HCT116 (cell line): ENCODE measurements at places on chromosomes 12 and 14. TPM values are rescaled to one million over a fixed set of nuclear protein-coding genes. Genes with fewer than 3 reads are reported as not detected.

DNA sequence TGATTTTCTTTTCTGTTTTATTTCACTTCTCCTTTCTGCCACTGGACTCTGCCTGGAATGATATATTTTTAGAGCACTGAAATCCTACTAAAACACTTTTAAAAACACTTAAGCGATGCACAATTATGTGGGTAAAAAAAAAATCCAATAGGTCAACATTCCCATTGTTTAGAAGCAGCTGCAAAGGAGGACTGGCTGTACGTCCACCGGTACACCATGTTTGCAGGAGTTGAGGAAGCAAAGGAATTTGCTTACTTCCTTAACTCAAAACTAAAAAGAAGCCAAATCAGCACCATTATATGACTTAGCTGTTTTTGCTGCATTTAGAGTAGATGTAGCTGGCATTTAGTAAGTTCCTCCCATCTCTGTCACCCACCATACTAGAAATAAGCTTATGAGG is 186.8 kb upstream of the TMTC1 start:
- DNase-seq = no peak

Gene TSPAN8
- 0.76 TPM for total RNA-seq

Gene TMPO
- total RNA-seq = 207 TPM

GRCh38 chr12:16271062-16271461 is 6.4 kb downstream of the SLC15A5 start:
- DNase-seq = no peak

DNA sequence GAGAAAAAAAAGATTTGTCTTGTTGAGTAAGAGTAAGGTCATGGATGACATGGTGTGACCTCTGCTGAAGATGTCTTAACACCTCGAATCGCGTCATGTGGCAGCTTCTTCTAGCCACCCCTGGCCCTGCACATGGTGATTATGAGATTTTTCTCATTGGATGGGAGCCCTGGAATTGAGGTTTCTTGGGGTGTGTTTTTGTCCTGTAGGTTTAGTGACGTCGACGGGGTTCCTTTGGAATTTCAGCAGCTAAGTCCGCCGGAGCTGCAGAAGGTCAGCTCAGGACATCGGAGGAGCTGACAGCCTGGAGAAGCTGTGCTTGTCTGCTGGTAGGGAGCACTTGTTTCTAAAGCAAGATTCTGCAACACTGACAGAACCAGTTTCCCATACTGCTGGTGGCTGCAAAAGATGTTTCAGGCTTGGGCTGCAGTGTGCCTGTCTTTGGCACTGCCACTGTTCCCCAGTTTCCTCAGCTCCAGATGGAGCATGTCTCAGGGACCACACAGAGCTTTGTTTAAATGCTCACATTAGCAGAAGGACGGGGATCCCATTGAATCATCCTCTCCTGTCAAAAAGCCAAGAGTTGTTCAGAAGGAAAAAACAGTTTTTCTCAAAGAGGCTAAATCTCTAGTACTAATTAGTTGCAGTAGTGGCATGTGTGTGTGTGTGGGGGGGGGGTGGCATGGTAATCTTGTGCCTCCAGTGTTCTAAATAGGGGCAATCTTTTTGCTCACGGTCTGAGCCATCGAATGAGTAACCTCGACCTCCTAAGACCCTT is 5.2 kb upstream of the FOS start:
- no peak for DNase-seq

DNA sequence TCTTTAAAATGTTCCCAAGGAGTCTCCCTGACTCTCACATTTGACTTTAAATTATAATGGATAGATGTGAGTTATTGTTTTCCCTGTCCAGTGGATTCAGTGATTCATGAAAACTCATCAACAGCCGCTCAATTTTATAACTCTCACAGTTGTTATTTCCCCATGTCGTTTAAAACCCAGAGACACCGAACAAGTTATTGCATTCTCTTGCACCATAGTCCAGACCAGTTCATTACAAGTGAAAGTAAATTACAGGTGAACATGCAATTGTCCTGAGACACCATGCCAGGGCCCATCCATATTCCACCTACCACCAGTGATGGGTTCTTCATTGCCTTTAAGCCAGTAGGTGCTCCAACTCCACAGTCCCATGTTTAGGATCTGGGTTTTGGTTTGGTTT is 85.7 kb upstream of the CMKLR1 start:
- no peak for DNase-seq

DNA sequence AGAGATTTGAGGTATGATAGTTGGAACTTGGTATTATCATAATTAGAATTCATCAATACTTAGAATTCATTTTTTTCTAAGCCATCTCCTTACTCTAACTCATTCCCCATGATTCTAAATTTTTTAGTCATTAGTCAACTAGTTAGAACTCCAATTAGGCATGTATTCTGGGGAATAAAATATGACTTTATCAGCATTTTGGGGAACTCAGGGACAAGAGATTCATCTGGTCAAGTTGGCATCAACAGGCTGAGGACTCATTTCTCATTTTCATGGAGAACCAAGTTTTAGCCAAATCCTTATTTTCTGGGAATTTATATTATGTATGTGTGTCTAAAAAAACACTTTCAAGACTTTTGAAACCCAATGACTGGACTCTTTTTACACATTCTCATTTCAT is 29.2 kb downstream of the DIP2B start:
- no peak for DNase-seq

Gene OXA1L
- 146 TPM for total RNA-seq

DNA sequence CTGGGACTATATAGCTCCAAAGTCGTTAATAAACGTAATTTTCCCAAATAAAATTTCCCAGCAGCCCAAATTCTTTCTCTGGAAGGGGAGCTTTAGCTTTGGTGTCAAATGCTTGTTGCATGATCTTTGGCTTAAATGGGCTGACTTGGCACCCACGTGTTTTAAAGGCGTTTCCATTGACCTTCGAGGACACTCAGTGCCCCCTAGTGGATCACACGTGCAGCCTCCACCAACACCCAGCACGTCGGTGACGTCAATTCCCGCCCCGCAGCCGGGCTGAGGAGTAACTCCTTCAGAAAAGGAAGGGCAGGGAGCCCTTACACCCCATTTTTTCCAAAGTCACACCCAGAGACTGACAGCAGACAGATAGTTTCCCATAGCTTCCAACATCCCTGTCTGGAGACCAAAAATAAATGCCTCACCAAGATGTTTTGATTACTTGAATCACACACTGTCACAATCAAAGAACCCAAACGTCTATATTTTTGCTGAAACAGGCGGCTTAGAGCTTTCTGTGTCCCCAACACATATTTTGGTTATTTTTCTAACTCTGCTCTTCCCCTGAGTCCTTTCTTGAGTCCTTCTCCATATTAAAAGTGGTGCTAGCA is 707.9 kb downstream of the AACS start:
- DNase-seq = peak; percentile 6

GRCh38 chr14:75418850-75419768 is 8.7 kb upstream of the JDP2 start:
- DNase-seq = peak; percentile 58

- no peak for DNase-seq
Observed at GRCh38 chr12:115801871-115802270, 475.6 kb downstream of the MED13L start.

Gene KRT71
- total RNA-seq = not detected

Gene KIF26A
- 10.2 TPM for total RNA-seq

Gene MIP
- 0.79 TPM for total RNA-seq

DNA sequence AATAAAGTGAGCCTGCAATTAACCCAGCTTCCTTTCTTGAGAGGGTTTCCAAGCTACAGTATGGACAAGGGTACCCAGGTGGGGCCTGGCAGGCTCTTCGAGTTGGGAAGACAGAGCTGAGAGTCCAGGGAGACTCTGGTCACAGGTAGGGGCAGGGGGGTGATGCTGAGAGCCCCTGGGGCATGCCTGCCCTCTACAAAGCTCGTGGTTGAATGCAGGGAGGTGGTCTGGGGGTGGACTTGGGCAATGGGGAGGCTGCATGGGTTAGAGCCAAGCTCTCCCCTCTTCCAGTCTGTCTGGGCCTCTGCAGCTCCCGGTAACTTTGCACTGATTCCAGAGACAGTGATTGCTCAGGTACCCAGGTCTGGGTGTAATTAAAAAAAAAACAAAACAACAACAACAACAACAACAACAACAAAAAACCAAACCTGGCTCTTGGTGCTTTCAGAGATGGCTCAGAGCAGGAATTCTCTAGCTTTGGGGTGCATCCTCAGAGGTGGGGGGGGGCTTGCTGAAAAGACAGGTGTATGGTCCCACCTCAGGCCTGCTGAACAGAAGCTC is 30.8 kb upstream of the PPP2R5C start:
- no peak for DNase-seq

DNA sequence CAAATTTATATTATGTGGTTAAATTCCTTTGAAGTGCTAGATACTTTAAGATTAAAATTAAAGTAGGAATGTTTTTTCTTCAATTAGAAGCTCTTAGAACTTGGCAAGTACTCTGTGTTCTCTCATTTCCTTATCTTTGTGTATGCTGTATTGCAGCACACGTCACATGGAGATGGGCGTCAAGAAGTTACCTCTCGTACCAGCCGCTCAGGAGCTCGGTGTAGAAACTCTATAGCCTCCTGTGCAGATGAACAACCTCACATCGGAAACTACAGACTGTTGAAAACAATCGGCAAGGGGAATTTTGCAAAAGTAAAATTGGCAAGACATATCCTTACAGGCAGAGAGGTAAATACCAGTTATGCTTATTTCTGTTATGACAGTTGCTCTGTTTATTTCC is 19.7 kb downstream of the MARK3 start:
- DNase-seq = no peak

Gene MYH7
- total RNA-seq = not detected

DNA sequence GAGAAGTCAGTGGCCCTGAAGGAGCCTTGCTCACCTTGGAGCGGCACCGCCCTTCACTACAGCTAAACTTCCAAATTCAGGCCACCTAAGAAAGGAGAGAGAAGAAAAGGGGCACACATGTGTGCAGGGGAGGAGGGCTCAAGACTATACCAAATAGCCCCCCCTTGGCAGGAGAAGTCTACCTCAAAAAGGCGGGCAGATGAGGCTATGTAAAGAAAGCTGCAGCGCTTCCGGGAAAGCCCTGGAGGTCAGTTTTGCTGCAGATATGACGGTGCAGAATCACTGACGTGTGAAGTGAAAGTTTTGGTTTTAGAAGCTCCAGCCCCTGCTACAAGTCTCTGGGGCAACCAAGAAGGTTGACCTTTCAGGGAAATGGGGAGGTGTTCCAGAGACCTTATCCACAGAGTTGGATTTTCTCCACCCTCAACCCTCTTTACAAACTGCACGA is 48.2 kb upstream of the PNMA1 start:
- DNase-seq = no peak

DNA sequence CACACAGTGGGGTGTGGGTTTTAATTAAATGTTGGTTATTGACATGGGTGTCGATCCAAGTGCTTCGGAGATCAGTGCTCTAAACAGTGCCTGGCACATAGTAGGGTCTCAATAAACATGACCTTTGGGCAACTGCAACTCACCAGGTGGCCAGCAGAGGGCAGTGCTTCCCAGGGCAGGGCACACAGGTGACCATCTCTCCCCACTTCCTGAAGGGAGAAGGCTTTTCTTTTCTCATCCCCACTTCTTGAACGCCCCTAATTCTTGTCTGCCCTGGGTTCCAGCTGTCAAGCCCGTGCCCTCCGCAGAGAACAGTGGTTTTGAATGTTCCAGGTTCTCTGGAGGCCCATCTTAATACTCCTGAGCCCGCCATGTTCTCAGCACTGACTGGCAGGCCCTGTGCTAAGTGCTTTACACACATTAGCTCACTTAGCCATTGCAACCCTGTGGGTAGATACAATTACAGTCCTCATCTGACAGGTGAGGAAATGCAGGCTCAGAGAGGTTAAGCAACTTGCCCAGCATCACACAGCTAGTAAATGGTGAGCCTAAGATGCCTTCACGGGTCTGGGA is 16.3 kb downstream of the RAPGEF3 start:
- peak; percentile 26 for DNase-seq

- no peak for DNase-seq
Observed at GRCh38 chr12:53063708-53064612, 14.1 kb downstream of the TNS2 start.

DNA sequence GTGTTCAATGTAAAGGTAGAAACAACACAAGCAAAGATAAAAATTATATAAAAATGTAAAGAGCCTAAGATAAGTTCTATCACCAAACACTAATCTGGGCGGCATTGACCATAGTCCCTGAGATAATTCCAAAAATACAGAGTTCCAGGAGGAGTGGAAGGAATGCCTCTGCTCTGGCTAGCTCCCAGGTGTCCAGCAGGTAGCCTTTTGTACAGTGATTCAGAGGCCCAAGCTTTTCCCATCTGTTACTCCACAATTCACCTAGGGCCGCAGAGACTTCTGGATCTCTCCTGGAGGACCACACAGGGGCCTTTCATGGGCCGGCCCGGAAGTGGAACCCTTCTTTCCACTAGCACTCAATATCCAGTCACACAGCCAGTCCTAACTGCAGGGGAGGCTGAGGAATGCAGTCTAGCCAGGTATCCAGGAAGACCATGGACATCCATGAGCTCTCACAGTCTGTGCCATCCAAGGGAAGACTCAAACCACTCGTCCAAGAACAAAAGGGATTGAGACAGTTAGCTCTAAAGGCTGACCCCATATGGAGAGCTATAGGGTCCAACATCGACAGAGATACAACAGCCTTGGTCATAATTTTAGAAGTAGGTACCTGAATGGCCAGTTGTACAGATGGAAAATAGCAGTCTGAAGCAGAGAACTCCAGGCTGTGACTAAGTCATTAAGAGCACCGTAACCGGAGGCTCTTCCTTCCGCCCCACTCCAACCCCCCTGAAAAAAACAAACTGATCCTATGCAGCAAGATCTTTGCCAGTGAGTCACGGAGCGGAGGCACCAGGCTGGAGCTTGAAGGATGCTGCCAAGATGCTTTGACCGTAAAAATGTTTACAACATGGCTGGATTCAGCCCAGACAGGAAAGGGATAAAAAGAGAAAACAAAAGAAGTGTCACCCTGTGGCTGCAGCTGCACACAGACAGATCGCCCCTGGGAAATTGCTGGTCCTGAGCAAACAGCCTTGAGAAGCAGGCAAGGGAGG is 204.8 kb downstream of the NUAK1 start:
- no peak for DNase-seq

Gene P2RX2
- not detected for total RNA-seq

Gene GNB3
- total RNA-seq = 8.7 TPM

GRCh38 chr14:91261115-91261514 is 16.6 kb upstream of the GPR68 start:
- DNase-seq = no peak

DNA sequence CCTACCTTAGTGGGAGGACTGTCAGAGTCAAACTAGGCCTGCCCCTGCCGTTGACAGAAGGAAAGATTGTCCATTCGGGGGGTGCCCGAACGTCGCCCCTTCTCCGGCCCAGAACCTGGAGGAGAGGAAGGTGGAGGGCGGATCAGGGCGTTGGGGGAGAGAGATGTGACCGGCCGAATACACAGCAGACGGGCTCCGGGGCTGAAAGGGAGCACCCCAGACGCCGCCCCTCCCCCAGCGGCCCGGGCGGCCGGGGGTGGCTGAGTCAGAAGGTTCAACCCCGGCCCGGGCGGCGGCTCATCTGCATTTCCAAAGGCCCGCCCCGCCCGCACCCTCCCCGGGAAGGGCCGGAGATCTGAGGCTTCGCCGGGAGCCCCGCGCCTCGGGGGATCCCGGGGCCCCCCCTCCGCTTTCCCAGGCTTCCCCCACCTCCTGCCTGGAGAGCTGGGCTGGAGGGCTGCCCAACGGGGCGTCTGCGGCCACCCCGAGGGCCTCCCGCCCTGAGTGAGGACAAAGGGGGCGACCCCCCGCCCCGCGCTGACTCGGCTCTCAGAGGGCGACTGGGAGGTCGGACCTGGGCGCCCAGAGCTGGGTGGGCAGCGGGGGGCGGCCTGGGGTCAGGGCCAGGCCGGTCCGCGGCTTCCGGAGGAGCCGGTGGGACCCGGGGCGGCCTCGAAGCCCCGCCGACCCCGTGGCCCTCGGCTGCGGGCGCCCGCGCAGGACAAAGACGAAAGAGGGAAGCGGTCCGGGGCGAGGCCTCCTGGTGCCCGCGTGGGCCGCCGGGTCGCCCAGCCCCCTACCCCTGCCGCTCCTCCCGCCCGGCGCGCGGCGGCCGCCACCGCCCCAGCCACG is 3.7 kb upstream of the SETD1B start:
- peak; percentile 70 for DNase-seq
